Thoracic aorta (tissue), 2 donors: ENCODE measurements at places on chromosomes 16 and 17. TPM values are rescaled to one million over a fixed set of nuclear protein-coding genes. Genes with fewer than 3 reads are reported as not detected.

Gene KRTAP2-1
- total RNA-seq: not detected

Gene ZPBP2
- not detected for total RNA-seq

Gene RND2
- total RNA-seq: 0.81 TPM

Gene TMEM235
- not detected for total RNA-seq

Gene FASN
- total RNA-seq: 50.9 TPM

GRCh38 chr17:33667052-33667509 lies 374.0 kb upstream of the ASIC2 start:
- H3K27me3 ChIP-seq: no peaks in the 10 kb centered on the region
- H3K36me3 ChIP-seq: no peaks in the 10 kb centered on the region
- no peak overlapping the region for H3K27ac ChIP-seq
- H3K4me3 ChIP-seq: no peak overlapping the region
- no peak for DNase-seq

GRCh38 chr16:528111-529011 lies 849 bp downstream of the CAPN15 start:
- H3K4me3 ChIP-seq: peak overlapping the region; percentile 79
- H3K27me3 ChIP-seq: no peaks in the 10 kb centered on the region
- peaks cover 19% of the 10 kb centered on the region for H3K4me1 ChIP-seq
- H3K36me3 ChIP-seq: no peaks in the 10 kb centered on the region
- DNase-seq: peak; percentile 26
- H3K27ac ChIP-seq: no peak overlapping the region

DNA sequence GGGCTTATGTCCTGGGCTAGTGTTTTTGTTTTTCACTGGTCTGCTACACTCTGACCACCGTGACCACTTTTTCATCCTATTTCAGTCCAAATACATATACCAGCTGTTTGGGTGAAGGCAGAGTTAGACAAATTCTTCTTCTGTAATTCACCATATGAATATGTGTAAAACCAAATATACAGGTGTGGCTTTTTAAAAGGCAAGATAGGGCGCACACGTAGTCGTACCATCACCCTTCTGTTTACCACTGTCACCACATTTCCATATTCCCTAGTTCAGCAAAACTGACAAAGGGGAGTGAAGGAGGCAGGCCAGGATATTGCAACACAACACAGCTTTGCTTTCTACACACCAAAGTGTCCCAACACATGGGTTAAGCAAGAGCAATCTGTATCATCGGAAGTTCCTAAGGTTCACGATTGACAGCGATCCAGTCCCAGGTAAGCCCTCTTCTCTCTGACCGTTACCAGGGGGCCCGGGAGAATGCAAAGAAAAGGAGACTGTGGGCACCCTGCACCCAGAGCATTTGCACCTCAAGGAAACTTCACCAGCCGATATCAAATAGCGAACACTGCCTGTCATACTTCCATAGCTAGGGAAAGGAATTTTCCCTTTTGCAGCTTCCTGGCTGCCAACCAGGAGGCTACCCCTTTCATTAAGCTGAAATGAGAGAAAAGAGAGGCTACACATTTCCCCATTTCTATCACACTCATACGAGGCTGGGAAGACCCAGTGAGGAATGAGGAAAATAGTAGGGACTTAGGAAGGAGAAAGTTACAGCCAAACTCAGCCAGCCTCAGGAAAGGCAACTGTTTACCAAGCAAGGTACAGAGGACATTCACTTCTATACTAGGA lies 23.1 kb downstream of the CREBBP start:
- no peak for DNase-seq
- peak overlapping the region; percentile 28 for H3K4me3 ChIP-seq
- no peaks in the 10 kb centered on the region for H3K36me3 ChIP-seq
- H3K27ac ChIP-seq: peak overlapping the region; percentile 37

- no peaks in the 10 kb centered on the region for H3K4me1 ChIP-seq
- no peaks in the 10 kb centered on the region for H3K36me3 ChIP-seq
These were observed 234.8 kb upstream of the RPL38 start for GRCh38 chr17:73968680-73969079.

GRCh38 chr17:64503341-64503740 lies 2.7 kb downstream of the DDX5 start:
- no peak overlapping the region for H3K27ac ChIP-seq
- H3K27me3 ChIP-seq: no peaks in the 10 kb centered on the region
- H3K4me1 ChIP-seq: peaks cover 63% of the 10 kb centered on the region
- H3K36me3 ChIP-seq: peaks cover 56% of the 10 kb centered on the region
- H3K4me3 ChIP-seq: peak overlapping the region; percentile 91

- peaks cover 10% of the 10 kb centered on the region for H3K4me1 ChIP-seq
- no peak for DNase-seq
- H3K27me3 ChIP-seq: no peaks in the 10 kb centered on the region
- H3K36me3 ChIP-seq: no peaks in the 10 kb centered on the region
- H3K4me3 ChIP-seq: no peak overlapping the region
- no peak overlapping the region for H3K27ac ChIP-seq
These were observed 23.1 kb downstream of the LGALS9 start for GRCh38 chr17:27654136-27654535.

DNA sequence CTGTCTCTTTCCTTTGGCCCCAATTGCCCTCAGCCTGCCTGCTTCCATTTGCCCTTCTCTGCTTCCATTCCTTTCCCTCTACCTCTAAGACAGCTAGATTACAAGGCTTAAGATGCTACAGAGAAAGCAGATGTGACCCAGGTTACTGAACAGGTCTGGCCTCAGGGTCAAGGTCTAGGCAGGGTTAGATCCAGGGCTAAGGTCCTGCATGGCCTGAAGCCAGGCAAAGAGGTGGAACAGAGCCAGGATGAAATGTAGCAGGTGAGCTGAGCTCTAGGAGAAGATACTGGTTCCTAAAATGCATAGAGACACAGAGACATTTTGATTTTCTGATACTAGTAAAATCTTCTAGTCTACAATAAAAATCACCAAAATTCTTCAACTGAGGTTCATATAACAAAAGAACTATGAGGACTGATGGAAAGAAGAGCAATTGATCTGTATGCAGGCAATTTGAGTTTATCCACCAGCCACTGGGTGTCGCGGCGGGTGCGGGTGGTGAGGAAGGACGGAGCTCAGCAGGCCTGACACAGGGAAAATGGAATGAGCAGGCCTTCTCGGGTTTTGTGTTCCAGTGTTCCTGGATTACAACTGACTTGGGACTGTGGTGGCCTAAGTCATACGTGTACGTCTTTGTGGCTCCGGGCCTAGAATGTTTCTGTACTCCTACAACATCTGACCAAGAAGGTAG lies 95.9 kb downstream of the MYH10 start:
- no peaks in the 10 kb centered on the region for H3K27me3 ChIP-seq
- peaks cover 24% of the 10 kb centered on the region for H3K4me1 ChIP-seq
- no peak overlapping the region for H3K4me3 ChIP-seq
- peak overlapping the region; percentile 84 for H3K27ac ChIP-seq

GRCh38 chr16:2948807-2949704 lies 15.0 kb upstream of the KREMEN2 start:
- no peak for DNase-seq
- no peak overlapping the region for H3K4me3 ChIP-seq
- H3K4me1 ChIP-seq: no peaks in the 10 kb centered on the region
- no peak overlapping the region for H3K27ac ChIP-seq
- H3K36me3 ChIP-seq: peaks cover 9% of the 10 kb centered on the region
- H3K27me3 ChIP-seq: no peaks in the 10 kb centered on the region

DNA sequence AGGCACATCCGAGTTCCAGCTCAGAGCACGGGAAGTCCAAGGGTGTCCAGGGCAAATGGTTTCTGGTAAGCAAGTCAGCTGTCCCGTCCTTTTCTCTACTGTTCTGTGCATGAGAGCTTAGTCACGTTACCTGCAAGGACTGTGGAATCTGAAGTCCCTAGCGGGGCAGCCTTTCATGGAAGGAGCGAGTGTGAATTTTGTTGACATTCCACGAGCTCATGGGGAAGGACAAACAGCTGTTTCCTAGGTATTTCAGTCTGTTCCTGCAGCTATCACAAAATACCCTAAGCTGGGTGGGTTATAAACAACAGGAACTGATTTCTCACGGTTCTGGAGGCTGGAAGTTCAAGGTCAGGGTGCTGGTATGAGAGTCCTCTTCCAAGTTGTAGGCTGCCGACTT lies 109.2 kb downstream of the SDR42E1 start:
- no peaks in the 10 kb centered on the region for H3K4me1 ChIP-seq
- no peaks in the 10 kb centered on the region for H3K27me3 ChIP-seq
- no peak overlapping the region for H3K4me3 ChIP-seq
- H3K27ac ChIP-seq: no peak overlapping the region

GRCh38 chr16:65196420-65197075 lies 74.7 kb upstream of the CDH11 start:
- H3K27me3 ChIP-seq: no peaks in the 10 kb centered on the region
- no peak overlapping the region for H3K4me3 ChIP-seq
- H3K4me1 ChIP-seq: no peaks in the 10 kb centered on the region

DNA sequence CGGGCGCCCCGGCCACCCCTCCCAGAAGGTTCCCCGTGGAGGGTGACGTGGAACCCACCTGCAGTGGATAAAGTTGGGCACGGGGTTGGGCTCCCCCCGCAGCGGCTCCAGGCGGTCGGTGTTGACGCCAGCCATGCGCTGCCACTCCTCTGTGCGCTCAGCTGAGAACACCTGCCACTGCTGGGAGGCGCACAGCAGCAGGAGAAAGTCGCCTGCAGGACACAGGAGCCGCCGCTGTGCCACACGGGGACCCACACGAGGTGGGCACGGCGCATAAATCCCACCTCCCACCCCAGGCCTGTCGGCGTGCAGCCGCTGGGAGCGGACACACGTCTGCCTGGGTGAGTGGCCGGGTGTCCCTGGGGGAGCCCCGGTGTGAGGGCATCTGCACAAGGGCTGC lies 20.7 kb downstream of the CTU2 start:
- no peak for DNase-seq
- no peak overlapping the region for H3K4me3 ChIP-seq
- H3K27me3 ChIP-seq: no peaks in the 10 kb centered on the region
- no peak overlapping the region for H3K27ac ChIP-seq

DNA sequence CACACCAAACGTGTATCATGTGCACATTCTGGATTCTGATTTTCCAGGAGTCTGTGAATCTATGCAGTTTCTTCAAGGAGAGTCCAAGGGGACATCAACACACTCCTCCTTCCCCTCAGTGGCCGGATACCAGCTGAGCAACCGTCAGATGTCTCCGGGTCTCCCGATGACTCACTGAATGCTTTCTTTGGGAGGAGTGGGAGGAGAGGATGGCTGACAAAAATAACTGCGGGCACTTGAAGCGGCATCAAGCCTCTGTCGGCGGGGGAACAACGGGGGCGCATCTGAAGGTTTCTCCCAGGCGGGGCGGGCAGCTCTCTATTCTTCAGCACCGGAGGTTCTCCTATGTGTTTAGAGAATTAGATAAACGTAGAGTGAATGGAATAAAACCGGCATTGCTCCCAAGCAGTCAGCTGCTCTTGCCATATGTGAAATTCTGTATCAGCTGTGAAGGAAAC lies 24.6 kb upstream of the LRRC75A start:
- H3K27ac ChIP-seq: no peak overlapping the region
- H3K4me1 ChIP-seq: peaks cover 2% of the 10 kb centered on the region

- H3K27ac ChIP-seq: no peak overlapping the region
- H3K27me3 ChIP-seq: no peaks in the 10 kb centered on the region
- H3K4me3 ChIP-seq: no peak overlapping the region
- H3K36me3 ChIP-seq: no peaks in the 10 kb centered on the region
- no peaks in the 10 kb centered on the region for H3K4me1 ChIP-seq
- DNase-seq: no peak
These were observed 90.5 kb upstream of the ZNF469 start for GRCh38 chr16:88292007-88292970.

DNA sequence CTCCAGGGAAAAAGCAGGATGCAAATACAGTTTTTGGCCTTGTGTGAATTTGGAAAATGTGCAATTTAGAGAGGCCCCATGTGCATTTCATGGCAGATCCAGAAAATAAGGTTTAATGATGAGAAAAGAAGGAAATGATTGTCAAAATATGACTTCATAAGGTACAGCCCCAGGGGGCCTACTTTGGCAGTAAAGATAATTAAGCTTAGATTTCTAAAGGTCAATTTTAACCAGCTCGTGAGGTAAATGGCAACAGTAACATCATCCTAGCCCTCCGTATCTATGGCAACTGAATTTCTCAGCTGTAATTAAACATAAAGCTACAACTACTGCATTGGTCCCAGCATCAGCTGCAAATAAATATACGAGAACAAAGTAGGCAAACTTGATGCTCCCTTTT lies 30.0 kb upstream of the PRSS54 start:
- H3K36me3 ChIP-seq: no peaks in the 10 kb centered on the region
- no peaks in the 10 kb centered on the region for H3K4me1 ChIP-seq
- no peaks in the 10 kb centered on the region for H3K27me3 ChIP-seq

DNA sequence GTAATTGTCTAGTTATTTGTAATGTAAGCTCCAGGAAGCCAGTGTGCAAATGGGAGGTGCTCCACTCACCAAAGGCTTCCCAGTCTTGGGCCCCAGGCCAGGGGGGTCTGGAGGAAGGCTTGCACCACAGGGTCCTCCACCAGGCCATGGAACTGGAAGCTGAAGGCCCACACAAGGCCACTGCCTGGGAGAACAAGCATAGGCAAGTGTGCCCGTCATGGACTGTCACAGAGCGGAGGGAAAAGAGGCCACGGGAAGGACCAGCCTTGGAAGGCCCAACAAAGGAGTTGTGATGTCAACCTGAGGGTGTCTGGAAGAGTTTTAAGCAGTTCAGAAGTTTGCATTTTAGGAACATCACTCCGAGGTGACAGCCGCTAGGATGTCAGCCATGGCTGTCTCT lies 3.0 kb upstream of the SRRM2 start:
- no peaks in the 10 kb centered on the region for H3K27me3 ChIP-seq
- no peaks in the 10 kb centered on the region for H3K36me3 ChIP-seq
- H3K27ac ChIP-seq: no peak overlapping the region
- H3K4me3 ChIP-seq: no peak overlapping the region

GRCh38 chr17:65920996-65921395 lies 270.9 kb downstream of the CEP112 start:
- no peak overlapping the region for H3K4me3 ChIP-seq
- no peaks in the 10 kb centered on the region for H3K36me3 ChIP-seq

DNA sequence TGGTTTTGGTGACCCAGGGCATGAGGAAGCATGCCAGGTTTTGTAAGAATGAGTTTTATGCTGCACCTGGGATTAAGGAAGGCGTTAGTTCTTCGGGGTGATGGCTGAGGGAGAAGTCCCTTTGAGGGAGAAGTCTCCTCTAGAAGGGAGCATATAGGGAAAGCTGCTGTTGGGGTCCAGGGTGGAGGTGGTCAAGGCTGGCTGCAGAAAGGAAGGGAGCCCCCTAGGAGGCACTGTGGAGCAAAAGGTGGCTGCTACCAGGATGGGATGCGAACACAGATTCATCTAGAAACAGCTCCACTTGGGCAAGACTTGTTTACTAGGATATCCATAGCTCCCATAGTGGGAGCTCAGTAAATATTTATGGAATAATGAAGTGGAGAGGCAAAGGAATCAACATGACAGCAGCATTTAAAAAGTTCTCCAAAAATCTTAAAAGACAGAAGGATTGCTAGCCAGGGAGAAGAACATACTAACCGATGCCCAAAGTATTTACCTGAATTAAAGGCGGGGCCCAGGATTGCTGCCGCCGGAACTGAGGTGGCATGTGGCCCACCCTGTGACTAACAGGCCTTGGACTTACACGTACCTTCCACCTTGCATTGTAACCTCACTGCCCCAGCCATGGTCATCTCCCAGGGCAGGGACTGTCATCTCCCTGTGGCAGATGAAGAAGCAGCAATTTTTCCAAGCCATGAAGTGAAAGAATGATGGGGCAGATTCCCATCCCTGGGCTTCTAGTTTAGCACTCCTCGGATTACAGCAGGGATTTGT lies 7.1 kb upstream of the LPCAT2 start:
- H3K36me3 ChIP-seq: peaks cover 21% of the 10 kb centered on the region
- no peak overlapping the region for H3K4me3 ChIP-seq
- H3K27me3 ChIP-seq: no peaks in the 10 kb centered on the region
- peaks cover 19% of the 10 kb centered on the region for H3K4me1 ChIP-seq

GRCh38 chr17:2995886-2996809 lies 67.3 kb downstream of the OR1D5 start:
- H3K4me1 ChIP-seq: no peaks in the 10 kb centered on the region
- H3K27me3 ChIP-seq: no peaks in the 10 kb centered on the region
- DNase-seq: no peak
- no peaks in the 10 kb centered on the region for H3K36me3 ChIP-seq
- H3K27ac ChIP-seq: no peak overlapping the region
- H3K4me3 ChIP-seq: no peak overlapping the region
